ENCODE measurements at places on chromosomes 4 and X.

- DNase-seq = no peak
These were observed 30.0 kb downstream of the CTBP1 start for GRCh38 chr4:1218634-1219565.

- no peak for DNase-seq
These were observed 53.6 kb upstream of the TLR3 start for GRCh38 chr4:186015212-186015817.

GRCh38 chr4:171817026-171817425 is 3.8 kb downstream of the GALNTL6 start:
- no peak for DNase-seq

- no peak for DNase-seq
These were observed 44.8 kb upstream of the PRSS12 start for GRCh38 chr4:118397623-118397979.

DNA sequence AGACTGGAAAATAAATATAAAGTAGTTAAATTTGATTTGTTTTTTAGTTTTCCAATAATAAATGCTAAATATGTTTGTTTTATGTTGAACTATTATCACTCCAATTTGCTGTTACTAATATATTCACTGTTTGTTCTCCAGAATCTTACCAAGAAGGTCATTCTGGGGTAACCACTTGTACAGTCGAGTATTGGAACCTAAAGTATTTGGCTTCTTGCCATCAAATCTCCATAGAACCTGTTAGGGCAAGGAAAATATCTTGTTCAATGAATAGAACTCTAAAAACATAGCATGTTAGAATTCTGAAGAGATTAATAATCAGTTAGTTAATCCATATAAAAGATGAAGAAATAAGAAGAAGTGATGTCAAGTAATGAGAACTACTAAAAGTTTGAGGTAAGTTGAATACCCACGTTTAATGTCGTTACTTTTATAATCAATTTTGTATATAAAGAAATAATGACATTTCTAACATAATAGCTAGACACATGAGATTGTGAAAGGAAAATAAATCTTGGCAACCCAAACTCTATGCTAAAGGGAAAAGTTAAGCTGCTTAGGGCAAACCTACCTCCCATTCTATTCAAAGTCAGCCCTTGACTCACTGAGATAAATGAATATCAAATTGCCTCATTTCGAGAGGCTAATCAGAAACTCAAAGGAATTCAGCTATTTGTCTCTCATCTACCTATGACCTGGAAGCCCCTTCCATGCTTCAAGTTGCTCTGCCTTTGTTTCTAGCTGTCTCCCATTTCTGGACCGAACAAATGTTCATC is 15.3 kb downstream of the UGT2B15 start:
- DNase-seq = no peak

DNA sequence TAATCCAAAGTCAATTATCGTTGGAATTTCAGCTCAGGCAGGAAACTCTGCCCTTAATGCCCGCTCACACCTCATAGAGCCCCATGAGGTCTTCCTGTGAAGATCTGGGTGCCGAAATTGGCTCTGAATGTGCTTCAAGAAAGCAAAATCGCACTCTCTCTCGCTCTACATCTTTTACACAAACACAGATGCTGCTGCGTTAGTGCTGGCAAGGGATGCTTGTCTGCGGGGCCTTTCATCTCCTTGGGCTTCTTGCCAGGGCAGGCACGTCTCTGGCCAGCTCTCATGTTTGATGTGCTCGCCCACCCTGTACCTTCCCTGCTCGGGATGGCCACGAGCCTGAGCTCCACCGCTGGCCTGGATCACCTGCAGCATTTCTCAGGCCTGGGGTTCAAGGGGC is 66.5 kb downstream of the CLCN4 start:
- DNase-seq = no peak

- no peak for DNase-seq
These were observed 35.9 kb downstream of the SUPT20HL1 start for GRCh38 chrX:24396236-24396930.
